CD4-positive, alpha-beta T cell treated with Interleukin-21 for 1 hour (primary cell): ENCODE measurements at places on chromosomes 11 and 22.

- DNase-seq = peak; percentile 32
Observed at GRCh38 chr11:44977493-44977984, 26.9 kb upstream of the TP53I11 start.

DNA sequence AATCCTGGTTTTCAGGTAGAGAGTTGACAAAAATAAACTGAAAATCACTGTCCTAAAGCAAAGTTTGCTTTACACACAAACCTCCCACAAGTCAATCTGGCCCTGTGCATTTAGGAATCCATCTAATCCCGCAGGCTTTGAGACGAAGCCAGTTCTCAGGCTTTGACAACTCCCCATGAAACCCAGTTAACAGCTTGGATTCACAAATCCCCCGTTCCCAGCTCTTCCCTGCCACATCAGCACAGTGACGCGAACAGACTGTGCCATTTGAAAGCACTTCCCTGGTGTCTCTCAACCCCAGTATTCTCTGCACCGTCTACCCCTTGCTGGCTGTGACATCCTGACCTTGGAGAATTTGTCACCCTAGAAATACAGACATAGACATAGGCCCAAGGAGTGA, 117.8 kb downstream of the OPCML start:
- no peak for DNase-seq

GRCh38 chr11:127242676-127243075, 242.1 kb upstream of the KIRREL3 start:
- no peak for DNase-seq

GRCh38 chr11:95365348-95365747, 134.3 kb upstream of the SESN3 start:
- DNase-seq = no peak

GRCh38 chr11:46345131-46345597, 2.1 kb upstream of the DGKZ start:
- no peak for DNase-seq

DNA sequence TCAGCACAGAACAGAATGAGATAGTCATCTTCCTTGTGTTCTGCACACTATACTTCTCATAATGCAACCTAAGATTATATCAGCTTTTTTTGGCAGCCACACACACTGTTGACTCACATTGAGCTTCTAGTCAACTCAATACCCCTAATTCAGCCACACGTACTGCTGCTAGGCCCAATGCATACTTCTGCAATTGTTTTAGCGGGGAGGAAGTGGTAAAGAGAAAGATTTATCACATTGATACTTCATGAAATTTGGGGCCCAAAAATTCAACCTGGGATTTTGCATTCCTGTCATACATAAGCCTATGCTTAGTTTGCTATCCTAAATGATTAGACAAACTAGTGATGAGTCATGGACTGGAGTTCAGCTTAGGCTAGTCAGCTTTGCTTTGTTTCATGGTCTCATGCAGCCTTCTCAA, 8.6 kb upstream of the UPB1 start:
- no peak for DNase-seq

GRCh38 chr11:101816613-101817012, 98.2 kb upstream of the CEP126 start:
- DNase-seq = no peak

DNA sequence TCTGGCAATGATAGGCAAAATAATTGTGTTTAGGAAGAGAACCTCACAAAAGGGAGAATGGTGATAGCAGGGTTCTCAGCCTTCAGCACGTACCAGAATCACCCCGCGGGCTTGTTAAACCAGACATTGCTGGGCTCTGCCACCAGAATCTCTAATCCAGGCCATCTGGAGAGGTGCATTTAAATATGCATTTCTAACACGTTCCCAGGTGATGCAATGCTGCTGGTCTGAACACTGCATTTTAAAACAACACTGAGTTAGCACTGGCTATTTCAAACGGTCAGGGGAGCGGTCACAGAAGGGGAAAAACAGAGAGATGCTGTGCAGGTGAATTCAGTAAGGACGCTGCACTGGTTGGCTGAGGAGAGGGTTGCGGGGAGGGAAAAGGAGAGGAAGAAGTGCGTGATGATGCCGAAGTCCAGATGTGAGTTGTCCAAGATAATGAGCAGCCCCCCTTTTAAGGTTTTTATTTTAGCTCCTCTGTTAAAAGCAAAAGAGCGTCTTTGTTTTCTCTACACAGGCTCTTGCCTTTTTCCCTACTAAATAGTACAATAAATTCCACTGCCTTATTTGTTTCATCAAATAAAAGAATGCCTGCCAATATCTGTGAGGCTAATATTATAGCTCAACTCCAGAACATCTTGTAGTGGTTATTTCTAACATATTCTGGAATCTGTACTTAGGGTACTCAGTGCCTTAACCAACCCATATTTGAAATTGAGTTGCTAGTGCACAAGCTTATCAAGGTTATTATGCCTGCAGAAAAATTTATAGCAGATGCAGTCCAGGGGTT, 109.6 kb upstream of the POU2AF2 start:
- DNase-seq = no peak

GRCh38 chr22:44537015-44537414, 39.0 kb upstream of the RTL6 start:
- no peak for DNase-seq

DNA sequence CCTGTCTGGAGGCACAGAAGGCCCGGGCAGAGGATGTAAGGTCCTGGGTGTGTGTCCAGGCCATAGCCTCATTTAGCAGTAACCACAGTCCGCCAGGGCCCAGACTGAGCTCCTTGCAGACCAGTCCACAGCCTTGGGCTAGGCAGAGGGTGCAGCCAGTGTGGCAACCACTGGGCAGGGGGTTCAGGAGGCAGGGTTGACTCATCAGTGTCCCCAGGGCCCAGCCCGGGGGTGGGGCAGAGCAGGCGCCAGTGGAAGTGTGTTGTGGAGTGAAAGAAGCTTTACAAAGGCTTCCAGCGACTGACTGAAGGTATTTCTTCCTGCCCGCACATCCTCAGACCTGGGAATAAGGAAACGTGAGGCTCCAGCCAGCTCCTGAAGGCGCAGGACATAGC, 27.7 kb upstream of the WNT11 start:
- no peak for DNase-seq

DNA sequence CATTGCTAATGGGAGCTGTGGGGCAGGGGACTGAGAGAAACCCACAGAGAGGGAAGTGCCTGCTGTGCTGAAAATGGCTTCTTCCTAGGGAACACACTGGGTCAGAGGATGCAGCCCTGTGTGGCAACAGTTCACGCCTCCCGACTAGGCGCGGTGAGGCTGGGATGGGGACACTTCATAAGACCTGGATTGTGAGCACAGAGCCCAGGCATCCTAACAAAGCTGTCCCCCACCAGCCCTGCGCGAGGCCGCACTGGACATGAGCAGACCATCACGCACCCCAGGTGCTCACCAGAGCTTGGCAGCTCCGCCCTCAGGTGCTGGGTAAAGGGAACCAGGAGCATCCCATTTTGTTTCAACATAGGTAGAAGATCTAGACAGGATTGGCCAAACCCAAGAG, 1.8 kb upstream of the KRTAP5-4 start:
- DNase-seq = no peak

DNA sequence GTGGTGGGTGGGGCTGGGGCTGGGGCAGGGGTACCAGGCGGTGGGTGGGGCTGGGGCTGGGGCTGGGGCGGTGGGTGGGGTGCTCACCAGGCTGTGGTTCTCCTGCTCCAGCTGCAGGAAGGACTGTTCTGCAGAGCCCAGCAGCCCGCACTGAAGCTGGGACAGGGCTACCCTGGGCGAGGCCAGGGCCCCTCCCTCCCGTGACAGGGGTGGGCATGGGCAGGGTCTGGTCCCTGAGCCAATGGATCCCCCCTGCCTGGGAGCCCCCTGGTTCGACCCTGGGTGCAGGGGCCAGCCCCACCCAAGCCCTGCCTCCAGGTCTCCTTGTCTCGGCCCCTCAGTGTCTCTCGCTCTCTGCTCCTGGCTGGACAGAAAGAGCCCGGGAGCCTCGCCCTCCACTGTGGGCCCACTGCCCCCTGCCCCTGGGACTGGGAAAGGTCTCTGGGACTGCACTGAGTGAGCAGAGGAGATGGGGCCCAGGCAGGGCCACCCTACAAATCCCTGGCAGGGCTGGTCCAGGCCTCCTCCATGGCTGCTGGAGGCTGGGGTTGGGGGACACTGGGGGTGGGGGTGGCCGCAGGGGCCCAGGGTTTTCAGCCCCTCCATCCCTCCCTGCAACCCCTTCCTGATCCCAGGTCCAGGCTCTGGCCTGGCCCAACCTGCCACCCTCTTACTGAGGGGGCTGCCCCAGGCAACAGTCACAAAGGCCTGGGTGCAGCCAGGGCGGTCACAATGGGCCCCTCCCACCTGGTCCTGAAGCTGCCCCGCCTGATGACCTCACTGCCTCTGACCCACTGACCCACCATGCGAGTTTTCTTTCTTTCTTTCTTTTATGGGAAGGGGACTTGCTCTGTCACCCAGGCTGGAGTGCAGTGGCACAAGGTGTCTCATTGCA, at the start of gene CCDC188:
TSS of gene CCDC188 (minus strand) at position 675 of the 895 bp plus-strand sequence. CDS start at position 606, 69 bp downstream.
- no peak for DNase-seq

DNA sequence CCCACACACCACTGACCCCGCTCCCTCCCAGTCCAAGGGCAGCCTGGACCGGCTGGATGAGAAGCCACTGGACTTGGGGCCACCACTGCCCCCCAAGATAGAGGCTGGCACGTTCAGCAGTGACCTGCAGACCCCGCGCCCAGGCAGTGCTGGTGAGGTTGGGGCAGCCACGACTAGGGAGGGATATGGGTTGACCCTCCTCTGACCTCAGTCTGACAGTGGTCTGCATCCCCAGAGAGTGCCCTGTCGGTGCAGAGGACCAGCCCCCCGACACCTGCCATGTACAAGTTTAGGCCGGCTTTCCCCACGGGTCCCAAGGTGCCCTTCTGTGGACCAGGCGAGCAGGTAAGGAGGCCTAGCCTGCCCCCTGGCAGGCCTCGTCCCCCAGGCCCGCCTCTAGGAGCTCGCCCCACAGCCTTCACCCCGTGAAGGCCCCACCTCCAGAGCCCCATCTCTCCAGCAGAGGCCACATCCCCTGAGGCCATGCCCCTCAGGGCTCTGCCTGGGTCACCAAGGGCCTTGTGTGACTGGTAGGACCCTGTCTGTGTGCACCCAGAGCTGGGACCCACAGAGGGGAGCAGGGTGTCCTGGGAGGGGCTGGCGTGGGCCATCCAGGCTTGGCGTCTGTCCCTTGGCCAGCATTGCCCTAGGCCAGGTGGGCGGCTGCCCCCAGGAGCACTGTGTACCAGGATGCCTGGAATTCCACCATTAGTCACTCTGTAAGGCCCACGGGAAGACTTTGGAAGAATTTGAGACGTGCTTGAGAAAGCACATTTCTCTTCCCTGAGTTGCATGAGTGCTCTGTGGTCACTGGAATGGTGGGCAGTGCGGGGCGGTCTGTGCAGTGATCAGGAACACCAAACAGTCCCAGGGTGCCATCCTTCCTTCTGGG, 9.4 kb downstream of the CCDC188 start:
- DNase-seq = no peak

DNA sequence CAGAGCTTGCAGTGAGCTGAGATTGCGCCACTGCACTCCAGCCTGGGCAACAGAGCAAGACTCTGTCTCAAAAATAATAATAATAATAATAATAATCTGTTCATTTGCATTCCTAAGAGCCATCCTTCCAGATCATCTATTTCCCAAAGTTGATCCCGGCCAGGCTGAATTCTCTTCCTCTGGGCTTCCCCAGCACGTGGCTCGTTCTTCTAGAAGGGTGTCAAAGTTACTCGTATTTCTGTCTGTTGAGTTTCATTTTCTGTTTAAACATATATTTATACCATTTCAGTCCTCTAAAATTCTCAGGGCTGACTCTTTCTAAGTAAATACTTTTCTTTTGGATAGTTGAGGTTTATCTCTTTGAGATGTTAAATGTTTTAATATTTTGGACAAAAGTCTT, 4.8 kb upstream of the JHY start:
- DNase-seq = no peak

- DNase-seq = no peak
Observed at GRCh38 chr11:38392176-38392575, 1794.1 kb upstream of the RAG2 start.

DNA sequence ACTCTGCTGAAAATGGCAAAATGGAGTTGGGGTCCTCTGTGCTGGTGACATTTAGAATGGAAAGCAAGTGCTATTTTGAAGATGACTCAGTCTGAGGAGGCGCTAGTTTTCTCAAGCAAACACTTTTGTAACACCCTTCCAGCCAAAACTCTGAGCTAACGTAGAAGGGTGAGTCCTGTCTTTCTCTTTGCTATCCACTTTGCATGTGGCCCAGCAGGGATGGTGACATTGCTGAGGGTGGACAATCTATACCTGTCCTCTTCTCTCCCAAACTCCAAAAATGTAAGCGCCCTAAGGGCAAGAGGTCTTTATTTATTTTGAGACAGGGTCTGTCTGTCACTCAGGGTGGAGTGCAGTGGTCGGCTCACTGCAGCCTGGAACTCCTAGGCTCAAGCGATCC, 3.6 kb upstream of the KAT5 start:
- DNase-seq = no peak

DNA sequence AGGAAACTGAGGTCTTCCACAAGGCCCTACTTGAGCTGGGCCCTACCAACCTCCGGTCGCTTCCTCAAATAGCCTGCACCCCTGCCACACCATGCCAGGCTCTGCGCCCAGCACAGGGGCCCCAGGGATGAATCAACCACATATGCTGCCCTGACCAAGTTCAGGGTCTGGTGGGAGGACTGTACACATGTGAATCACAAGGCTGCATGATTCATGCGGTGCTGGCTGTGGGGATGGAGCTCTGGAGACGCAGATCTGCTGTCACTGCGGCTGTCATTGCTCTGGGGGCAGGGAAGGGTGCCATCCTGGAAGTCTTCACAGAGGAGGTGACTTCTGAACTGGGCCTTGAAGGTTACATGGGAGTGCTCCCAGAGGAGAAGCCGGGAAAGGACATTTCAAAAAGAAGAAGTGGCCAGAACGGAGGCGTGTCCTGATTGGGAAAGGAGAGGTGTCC, 21.5 kb downstream of the CYTH4 start:
- no peak for DNase-seq

DNA sequence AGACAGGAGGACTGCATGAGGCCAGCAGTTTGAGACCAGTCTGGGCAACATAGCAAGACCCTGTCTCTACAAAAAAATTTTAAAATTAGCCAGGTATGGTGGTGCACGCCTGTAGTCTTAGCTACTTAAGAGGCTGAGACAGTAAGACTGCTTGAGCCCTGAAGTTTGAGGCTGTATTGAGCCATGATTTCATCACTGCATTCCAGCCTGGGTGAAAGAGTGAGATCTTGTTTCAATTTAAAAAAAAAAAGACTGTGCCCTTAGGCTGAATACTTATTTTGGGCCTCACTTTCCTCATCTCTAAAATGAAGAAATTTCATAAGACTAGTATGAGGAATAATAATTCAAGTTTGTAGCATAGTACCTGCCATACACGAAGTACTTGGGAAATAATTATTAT, 6.9 kb downstream of the AQP11 start:
- DNase-seq = no peak

GRCh38 chr11:116421529-116422185, 351.1 kb downstream of the BUD13 start:
- DNase-seq = no peak
